ENCODE measurements at places on chromosomes 16 and 17.

DNA sequence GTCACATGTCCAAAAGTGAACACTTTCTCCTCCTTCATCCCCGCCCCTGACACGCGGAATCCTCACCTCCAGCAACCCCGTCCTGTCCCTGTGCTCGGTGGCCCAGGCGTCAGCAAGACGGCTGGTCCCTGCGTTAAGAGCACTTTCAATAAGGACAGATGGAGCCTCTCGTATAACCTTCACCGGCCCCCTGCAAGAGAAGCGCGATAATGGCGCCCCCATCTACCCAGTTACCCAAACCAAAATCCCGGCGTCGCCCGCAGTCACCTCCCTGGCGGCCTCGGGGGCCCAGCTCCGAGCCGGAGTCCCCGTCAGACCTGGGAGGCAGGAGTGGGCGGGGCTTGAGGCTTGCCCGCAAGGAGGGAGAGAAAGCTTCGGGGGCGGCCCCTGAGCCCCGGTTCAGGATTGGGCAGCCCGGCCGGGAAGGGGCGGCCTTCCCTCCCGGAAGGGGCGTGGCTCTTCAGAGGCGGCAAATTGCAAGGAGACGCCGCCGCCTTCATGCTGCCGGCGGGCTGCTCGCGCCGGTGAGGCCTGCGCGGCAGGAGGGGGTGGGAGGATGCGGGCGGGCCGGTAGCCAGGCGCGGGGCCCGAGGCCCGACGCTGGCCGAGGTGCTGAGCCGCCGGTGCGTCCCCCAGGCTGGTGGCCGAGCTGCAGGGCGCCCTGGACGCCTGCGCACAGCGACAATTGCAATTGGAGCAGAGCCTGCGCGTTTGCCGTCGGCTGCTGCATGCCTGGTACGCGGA, at the start of gene TEDC2:
Gene TEDC2, plus strand, starts transcription at position 463 of the 744 bp plus-strand sequence. Its CDS starts 36 bp downstream, at position 499.
- peak; percentile 93 for DNase-seq

DNA sequence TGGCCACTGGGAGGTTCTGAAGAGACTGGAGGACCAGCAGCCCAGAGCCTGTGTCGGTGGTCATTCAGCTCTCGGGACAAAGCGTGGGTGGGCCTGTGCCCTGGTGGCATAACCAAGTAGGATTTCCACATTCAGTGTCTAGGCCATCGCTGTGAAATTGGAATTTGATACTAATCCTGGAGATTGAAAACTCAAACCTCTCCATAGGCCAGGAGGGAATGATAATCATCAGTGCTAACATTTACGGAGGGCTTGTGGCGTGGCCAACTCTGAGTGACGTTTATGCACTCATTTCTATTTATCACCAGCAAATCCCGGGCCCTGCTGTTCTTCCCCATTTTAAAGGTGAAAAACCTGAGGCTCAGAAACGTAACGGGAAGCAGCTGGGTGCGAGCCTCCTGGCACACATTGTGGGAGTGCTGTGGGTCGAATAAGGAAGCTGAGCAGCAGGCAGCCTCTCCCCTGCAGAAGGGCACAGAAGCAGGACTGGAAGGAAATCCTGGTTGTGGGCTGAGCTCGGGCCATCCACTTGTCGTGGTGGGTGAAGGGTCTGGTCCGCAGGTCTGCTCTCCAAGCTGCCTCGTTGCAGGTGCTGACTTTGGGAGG, 33.1 kb downstream of the RAI1 start:
- DNase-seq, result no peak

DNA sequence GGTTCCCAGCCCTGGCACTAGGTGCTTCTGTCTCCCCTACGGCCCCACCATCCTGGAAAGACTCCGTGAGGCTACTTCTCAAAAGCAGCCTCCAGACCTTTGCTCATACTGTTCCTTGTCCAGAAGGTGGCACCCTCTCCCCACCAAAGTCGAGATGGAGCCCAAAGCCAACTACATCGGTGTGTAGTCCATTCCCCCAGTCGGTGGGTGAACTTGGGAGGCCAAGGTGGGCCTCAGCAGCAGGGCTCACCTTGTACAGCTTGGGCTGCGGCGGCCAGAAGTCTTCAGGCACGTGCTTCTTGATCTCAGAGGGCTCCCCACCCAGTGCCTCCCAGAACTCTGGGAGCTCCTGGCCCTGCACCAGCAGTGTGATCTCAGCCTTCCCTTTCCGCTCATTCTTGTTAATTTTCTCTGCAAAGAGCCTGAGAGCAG, 10.2 kb downstream of the FLII start:
- DNase-seq, result peak; percentile 23

GRCh38 chr16:10765772-10766171, 22.1 kb downstream of the NUBP1 start:
- no peak for DNase-seq

- no peak for DNase-seq
Observed at GRCh38 chr16:74902161-74902560, 82.8 kb downstream of the WDR59 start.

DNA sequence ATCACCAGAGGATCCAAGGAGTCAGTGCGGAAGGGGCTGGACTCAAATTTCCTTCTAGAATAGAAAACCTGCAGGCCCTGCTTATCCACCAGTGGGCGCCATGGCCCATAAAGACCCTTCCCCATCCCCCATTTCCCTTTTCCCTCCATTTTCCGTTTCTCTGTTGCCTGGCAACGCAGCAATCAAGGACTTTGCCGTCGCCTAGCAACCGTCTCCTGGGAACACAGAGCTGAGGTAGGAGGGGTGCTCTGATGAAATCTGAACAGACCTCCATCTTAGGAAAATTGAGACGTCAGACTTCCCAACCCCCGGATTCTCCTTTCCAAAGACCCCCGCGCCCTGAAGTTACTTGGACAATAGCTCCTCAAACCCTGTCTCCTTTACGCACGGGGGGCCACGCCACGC, 5.7 kb downstream of the DLG4 start:
- DNase-seq, result no peak

- no peak for DNase-seq
Observed at GRCh38 chr16:75761108-75761507, 34.8 kb upstream of the CPHXL start.

GRCh38 chr17:16040710-16041251, 41.2 kb downstream of the TTC19 start:
- DNase-seq, result no peak

DNA sequence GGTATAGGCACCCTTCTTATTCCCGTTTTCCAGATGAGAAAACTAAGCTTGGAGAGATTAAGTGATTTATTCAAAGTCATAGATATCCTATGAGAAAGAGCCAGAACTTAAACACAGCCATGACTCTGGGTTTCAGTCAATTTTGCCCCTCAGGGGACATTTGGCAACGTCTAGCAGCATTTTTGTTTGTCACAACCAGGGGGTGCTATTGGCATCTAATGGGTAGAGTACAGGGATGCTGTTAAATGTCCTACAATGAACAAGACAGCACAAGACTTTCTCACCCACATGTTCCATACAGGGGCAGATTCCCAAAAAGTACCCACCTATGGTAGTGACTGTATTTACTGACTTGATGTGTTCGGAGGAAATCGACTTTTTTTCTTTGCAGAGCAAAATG, 4.8 kb upstream of the SHISA9 start:
- DNase-seq, result no peak

DNA sequence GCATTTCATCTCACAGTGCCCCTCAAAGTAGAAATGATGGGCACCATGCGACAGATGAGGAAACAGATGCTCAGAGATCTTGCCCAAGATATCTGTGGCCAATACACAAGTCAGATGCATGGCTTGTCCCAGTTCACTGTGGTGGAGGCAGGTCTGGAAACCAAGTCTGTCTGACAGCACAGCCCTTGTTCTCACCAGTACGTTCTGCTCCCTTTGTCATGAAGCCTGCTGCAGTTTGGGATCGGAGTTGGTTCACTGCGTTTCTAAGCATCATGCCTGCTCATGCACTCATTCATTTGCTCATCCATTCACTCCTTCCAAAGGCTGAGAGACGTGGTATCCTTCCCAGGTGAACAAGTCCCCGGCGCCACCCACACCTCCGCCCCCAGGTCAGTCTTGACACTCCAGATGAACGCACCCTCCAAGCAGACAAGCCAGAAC, 27.2 kb upstream of the MEAK7 start:
- DNase-seq, result no peak

DNA sequence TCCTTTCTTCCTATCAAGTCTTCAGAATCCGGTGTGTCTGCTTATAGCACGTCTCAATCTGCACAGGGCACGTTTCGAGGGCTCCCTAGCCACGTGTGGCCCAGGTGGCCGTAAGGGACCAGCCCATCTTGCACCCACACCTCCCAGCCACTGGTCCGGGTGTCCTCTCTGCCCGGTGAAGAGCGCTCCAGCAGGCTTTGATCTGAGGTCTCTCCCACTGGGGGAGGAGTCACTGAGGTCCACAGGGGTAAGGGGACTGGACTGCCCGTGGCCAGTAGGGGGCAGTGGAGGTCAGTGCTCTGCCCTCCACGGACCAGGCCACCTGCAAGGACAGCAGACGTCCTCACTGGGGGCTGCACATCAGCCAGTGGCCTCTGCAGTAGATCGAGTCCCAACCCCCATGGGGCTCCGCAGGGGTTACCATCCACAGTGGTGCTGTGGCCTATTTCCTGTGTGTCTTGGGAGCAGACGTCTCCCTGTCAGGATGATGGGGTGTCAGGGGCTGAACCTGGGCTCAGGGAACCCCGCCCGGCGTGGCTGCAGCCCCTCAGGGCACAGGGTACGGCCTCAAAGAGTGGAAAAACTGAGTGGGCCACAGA, 204.1 kb upstream of the CIBAR2 start:
- DNase-seq, result no peak

GRCh38 chr16:85616607-85617321, 3.6 kb downstream of the GSE1 start:
- DNase-seq, result no peak

DNA sequence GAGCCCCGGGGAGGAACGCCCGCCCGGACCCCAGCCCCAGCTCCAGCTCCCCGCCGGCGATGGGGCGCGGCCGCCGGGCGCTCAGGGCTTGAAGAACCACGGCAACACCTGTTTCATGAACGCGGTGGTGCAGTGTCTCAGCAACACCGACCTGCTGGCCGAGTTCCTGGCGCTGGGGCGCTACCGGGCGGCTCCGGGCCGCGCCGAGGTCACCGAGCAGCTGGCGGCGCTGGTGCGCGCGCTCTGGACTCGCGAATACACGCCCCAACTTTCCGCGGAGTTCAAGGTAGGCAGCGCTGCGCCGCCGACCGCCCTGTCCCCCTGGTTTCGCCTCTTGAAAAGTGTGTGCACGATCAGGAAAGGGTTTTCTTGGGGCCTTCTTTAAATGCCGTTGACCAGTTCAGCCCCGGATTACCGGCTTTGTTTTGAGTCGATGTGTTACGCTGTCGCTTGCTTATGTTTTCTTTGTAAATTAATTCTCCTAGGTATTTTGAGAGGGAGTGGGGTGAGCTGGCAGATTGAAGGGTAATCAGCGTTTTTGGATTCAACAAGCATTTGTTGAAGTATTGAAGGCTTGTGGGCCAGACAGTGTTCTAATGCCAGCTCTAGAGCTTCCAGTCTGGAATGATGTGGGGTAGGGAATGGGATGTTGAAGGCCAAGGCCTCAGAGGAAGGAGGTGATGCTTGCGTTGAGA, 681 bp downstream of the USP43 start:
- no peak for DNase-seq

GRCh38 chr17:46178550-46179214, 14.5 kb downstream of the KANSL1 start:
- no peak for DNase-seq

DNA sequence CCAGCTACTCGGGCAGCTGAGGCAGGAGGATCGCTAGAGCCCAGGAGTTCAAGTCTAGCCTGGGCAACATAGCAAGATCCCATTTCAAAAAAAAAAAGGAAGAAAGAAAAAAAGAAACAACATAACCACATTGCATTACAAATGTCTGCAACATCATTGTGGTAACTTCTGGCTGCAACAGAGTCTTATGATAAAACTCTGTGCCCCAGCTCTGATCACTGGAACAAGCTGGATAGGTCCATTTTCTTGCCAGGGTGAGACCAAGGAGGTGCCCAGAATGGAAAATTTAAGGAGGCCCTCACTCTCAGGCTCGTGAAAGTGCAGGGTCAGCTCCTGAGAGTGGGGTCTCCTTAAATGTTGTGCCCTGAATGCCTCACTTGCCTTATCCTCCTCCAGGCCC, 37.8 kb upstream of the KDM8 start:
- no peak for DNase-seq

DNA sequence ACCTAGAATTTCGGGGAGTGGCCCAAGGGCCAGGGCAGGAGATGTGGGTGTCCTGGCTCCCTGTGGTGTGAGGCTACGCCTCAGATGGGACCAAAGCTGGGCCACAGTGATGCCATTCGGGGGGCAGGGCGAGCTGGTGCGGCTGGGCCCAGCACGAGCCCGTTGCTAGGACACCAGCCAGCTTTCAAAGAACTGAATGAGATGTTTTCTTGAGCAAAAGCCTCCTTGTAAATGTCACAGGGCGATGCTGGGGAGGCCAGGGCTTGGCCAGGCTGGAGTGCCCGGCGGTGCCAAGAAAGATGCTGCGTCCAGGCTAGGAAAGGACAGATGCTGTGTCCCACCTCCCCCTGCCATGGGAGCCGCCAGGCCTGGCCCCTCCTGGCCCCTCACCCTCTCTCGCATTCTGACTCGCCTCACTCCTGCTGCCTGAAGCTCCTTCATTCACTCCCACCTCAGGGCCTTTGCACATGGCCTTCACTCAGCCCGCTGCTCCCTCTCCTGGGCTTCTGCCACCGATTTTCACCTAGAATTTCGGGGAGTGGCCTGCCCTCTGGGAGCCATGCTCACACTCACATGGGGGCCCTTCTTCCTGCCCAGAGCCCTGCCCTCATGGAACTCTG, 39.1 kb downstream of the CPNE2 start:
- no peak for DNase-seq

GRCh38 chr16:16120382-16121184, 102.7 kb downstream of the ABCC6 start:
- DNase-seq, result no peak

GRCh38 chr16:78628461-78629045, 529.1 kb downstream of the WWOX start:
- no peak for DNase-seq

GRCh38 chr17:65679165-65679845, 117.9 kb upstream of the AXIN2 start:
- no peak for DNase-seq

DNA sequence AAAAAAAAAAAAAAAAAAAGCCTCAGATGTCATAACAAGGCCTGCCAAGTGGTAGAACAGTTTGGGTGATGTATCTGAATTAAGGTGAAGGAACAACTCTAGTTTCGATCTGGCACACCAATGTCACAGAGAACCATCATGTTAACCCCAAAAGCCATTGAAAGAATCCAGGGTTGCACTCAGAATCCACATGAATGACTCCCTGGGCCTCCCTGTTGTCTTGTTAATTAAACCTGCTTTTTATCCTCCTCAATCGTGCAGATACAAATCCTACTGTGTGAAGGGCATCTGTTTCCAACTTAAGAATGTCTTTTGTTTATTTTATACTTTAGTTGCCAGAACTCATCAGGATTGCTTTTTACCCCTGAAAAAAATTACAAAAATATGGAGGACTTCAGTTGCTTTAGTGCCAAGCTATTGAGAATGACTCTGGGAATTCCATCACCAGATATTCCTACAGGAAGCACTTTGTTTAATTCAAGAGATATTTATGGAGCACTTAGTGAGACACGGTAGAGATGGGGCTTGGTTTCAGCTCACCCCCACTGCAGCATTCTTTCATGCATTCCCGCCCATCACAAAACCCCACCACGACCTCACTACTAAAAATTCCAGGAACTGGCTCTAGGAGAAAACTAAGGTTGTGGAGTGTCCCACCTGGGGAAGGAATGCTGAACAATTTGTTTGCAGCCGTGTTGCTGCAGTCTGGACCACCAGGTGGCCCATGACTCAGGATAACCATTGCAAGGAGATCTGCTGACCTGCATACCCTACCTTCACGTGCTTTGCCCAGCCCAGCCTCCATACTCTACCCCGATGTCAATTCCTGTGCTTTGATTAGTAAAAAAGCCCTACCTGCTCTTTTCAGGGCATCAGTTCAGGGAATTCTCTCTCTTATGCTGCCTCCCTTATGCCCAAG, 63.8 kb upstream of the GPRC5B start:
- no peak for DNase-seq

- no peak for DNase-seq
Observed at GRCh38 chr16:72884037-72884436, 163.9 kb downstream of the ZFHX3 start.
